ENCODE measurements at places on chromosomes 12 and 14. TPM values are rescaled to one million over a fixed set of nuclear protein-coding genes. Genes with fewer than 3 reads are reported as not detected.

NANOG gene
- 1.3 TPM for total RNA-seq

LTA4H gene
- 27.6 TPM for total RNA-seq

PPFIA2 gene
- 31.1 TPM for total RNA-seq

- DNase-seq = no peak
Observed at GRCh38 chr14:101181446-101182313, 278.2 kb upstream of the RTL1 start.

DNA sequence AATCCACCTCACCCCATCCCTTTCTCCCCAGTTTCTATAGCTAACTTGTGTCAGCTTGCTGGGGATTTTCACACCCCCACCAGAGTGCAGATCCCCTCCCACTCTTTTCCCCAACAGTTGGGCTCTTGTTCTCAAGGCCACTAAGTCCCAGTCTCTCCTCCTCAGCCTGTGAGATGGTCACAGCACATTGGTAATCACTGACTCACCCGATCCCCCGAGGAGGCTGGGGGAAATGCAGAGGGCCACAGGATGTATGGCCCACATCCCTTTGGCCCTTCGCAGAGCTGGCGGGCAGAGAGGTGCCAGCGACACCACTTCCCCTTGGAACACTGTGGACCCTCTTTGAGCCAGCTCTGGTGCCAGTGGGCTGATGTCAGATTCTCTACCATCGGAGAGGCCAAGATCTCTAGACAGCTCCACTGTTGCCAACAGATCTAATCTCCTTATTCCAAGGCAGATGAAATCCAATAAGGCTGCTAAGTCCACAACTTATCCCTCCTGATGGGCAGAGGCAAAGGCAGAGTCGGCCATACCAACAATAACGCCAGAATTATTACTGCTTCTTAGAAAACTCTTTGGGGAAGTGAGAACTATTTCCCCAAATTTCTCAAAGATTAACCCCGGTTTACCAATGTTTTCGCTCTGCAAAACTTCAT lies 1.6 kb downstream of the FMNL3 start:
- no peak for DNase-seq
